ENCODE measurements at places on chromosomes 4 and X. TPM values are rescaled to one million over a fixed set of nuclear protein-coding genes. Genes with fewer than 3 reads are reported as not detected.
A peak's percentile ranks its signal among the peaks of the same experiment; 100 is the strongest.

GRCh38 chrX:41445171-41445570 lies 2.0 kb upstream of the NYX start:
- no peak for DNase-seq

HSFX3 gene
- not detected for polyA plus RNA-seq

CXCL5 gene
- 0.18 TPM for polyA plus RNA-seq

SSX2 gene
- polyA plus RNA-seq: not detected

GRCh38 chrX:68480969-68481368 lies 17.9 kb upstream of the YIPF6 start:
- no peak for DNase-seq

DNA sequence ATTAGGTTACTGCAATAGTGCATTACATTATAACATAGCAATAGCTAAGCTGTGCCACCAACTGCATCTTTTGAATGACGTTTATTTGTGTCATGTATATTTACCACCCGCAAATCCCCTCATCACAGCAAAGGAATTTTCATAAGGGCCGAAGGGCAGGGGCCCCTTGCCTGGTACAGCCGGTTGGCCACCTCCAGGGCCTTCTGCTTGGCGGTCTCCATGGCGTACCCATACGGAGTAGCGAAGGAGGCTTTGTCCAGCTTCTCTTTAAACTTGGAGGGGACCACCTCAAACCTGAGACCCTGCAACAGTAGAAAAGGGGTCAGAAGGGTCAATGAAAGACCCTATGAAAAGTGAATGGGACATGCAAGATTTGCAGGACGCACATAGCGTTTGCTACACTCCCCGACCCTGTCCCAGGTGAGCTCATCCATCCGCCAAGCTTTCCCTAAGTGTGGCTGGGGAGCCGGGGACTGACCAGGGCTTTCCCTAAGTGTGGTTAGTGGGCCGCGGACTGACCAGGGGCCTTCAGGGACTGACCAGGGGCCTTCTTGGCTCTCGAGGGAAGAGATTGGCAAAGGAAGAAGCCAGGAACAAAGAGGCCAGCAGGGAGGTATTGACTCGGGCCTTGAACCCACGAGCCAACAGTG lies 10.6 kb downstream of the ASMTL start:
- no peak for DNase-seq

DNA sequence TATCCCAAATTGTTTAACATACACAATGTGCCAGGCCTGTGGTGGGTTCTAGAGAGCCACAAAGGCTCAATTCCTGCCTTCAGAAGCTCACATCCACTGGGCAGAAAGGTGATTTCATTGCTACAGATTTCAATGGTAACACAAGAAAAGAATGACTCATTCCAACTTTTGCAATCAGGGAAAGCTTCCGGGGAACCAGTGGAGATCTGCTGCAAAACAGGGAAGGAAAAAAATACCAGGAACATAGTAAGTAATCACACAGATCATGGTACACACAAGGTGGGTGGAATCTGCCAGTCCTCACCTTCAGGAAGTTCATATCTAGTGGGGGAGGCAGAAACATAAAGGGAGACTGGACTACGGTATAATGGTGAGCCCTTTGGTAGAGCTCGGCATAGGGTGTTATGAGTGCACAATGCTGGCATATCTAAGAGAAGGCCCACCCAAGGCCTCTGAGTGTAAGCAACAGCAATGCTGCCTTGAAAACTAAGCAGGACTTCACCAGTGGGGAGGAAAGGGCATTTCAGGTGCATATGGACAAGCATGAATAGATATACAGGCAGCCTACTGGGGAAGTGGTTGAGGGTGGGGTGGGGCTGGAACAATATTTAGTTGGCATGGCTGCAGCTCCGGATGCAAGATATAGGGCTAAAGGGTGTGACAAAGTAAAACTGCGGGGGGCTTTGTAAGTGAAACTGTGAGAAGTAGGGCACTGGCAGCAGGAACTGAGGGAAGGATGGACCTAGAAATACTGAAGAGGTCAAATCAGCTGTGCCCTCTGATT lies 24.2 kb downstream of the GPRIN3 start:
- DNase-seq: no peak

DNA sequence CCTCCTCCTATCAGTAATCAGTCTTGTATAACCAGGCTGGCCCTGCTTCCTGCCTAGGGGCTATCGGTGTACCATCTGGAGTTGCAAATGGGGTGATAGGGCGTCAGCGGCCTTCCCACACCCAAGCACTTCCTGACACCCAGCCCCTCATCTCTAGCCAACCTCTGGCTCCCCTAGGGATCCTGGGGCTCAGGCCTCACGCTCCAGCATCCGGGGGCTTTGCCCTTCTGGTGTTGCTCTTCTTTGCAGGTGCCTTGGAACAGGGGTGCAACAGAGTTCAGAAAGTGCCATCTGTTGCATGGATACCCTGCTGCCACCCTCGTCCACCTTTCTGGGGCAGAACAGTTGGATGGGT lies 4.1 kb downstream of the IL9R start:
- no peak for DNase-seq

DNA sequence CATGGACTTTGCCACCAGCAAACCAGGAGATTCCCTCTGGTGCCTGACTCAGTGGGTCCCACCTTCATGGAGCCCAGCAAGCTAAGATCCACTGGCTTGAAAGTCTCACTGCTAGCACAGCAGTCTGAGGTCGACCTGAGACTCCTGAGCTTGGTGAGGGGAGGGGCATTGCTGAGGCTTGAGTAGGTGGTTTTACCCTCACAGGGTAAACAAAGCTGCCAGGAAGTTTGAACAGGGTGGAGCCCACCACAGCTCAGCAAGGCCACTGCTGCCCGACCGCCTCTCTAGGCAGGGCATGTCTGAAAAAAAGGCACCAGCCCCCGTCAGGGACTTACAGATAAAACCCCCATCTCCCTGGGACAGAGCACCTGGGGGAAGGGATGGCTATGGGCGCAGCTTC lies 28.1 kb downstream of the FAM9A start:
- no peak for DNase-seq

- DNase-seq: no peak
These were observed 7.9 kb upstream of the GNRHR start for GRCh38 chr4:67762086-67762485.

UTP14A gene
- 12.0 TPM for polyA plus RNA-seq

NMU gene
- polyA plus RNA-seq: not detected

PCSK1N gene
- not detected for polyA plus RNA-seq

GRCh38 chr4:88146891-88147290 lies 11.5 kb downstream of the ABCG2 start:
- DNase-seq: no peak

DNA sequence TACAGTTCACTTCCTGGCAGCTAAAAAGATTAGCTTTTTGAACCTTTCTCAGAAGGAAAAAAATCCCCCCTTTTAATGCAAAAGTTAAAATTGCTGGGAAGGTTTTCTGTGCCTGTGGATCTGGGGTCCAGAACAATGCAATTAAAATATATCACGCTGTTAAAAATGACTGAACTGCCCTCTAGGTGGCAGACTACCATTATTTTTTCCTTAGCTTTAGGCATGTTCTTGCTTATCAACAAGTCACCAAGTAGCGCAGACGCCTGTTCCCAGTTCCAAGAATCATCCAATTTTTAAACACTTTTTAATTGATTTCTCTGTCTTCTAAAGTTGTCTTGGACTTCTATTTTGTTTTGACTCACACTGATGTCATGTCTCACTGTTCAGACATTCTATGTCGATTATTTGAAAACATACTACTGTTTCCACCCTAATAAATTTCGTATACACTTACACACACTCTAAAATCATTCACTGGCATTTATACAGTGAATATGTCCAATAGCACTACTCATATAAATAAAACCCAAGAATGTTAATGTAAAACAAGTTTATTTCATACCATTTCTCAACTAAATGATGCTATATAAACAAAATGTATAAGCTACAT lies 661.6 kb downstream of the RAPGEF2 start:
- peak; percentile 12 for DNase-seq

CD40LG gene
- polyA plus RNA-seq: not detected

DNA sequence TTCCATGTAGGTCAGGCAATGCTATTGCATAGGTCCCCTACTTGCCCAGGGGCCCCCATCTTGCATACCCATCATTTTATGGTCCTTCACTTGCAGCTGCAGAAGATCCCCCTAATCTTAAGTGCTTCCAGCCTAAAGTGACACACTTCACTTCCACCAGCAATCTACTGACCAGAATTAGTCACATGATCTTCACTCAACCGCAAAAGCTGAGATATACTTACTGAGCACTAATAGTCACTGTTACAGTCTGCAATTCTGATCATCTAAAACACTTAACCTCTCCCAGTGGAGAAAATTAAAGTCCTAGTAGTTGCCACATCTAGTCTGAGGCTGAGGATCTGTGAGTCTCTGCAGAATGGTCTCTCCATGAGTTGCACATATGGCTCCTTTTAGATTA lies 82.1 kb downstream of the AREG start:
- no peak for DNase-seq

GRCh38 chrX:113770806-113771205 lies 813.1 kb upstream of the HTR2C start:
- no peak for DNase-seq

Data from BJ (cell line).